ENCODE measurements at places on chromosomes 4 and X.

- no peak for DNase-seq
Measured at GRCh38 chr4:2087170-2087569, 28.0 kb downstream of the NAT8L start.

GRCh38 chrX:64334467-64334866 is 60.8 kb downstream of the MTMR8 start:
- DNase-seq = no peak

DNA sequence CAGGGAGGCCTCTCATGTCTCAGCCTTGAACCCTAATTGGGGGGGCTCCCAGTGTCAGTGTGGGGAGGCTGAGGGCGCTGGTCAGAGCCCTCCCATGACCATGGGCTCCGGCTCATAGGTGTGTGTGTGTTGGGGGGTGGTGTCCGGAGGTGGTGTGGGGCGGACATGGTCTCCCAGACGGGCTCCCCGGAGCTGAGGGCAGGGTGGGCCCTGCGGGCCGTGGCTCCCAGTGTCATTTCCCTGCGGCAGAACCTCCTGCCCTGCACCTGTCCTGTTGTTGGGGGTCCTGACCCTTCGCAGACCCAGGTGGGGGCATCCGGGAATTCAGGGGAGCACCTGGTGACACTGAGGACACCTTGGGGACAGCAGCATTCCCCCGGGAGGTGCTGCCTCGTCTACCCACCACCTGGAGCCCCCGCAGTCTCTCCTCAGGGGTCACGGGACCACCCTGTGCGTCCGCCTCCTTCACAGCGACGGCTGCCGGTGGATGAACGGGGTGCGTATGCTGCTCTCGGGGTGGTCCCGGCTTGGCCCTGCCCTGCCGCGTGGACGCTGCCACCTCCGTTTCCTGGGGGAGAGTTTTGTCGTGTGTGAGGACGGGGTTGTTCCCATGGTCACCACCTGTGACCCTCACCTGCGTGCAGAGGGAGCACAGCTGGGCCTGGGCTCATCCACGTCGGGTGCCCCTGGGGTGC is 14.5 kb upstream of the GTPBP6 start:
- DNase-seq = no peak

GRCh38 chr4:187139141-187139540 is 415.5 kb upstream of the FAT1 start:
- DNase-seq = no peak

- DNase-seq = no peak
Measured at GRCh38 chr4:145279122-145279960, 99.0 kb upstream of the OTUD4 start.

Data from GM06990 (cell line).